ENCODE measurements at places on chromosomes 1 and 21. TPM values are rescaled to one million over a fixed set of nuclear protein-coding genes. Genes with fewer than 3 reads are reported as not detected.

Gene UBASH3A
- total RNA-seq = not detected

Gene HMCN1
- 20.2 TPM for total RNA-seq

DNA sequence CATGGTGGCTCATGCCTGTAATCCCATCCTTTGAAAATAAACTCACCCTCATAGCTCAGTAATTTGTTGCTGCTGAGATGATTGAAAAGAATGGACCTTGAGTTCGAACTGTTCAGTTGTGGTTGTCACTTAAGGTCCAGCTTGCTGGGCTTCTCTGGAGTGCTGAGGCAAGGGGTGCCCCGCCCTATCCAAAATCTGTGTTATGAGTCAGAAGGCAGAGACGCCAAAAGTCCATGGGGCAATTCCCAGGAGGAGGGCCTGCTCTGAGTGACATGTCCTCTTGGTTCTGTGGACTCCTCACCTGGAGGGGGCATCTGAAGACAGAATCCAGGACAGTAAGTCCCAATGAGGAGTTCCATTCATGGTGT lies 64.8 kb downstream of the MYOM3 start:
- peak; percentile 83 for DNase-seq

DNA sequence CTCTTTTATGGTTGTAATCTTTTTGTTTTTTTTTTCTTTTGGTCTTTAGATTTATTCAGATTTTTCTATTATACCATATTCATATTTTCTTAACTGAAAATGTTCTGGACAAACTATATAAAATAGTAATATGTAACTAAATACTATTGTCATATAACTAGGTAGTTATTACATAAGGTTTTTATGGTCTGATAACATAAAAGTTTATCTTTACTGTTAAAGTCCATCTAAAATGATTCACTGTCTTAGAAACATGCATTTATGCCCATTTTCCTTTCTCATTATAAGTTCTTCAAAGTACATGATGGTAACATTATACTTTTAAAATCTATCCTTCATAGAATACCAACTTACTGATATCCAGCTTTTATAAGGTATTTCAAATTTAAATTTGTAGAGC lies 29.1 kb downstream of the IARS2 start:
- DNase-seq = no peak

DNA sequence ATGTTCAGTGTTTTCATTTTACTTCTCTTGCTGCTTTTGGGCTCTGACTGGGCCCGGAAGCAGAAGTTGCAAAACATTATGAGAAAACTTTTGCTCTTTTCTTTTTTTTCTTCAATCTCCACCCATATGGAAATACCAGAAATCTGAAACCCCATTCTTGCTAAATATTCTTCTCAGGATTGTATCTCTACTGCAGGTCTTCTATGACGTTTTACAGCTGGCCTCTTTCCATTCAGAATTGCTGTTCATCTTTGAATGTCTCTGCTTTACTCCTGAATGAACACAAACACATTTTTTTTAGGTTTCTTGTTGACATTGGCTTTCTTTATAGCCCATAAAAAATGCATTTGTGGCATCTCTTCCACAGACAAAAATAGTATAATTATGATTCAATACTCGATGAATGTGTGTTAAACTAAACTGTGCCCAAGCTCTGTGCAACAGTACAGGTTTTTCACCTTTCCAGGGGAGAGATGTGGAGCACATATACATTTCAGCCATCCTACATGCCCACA lies 18.8 kb downstream of the PTPRC start:
- no peak for DNase-seq

Gene SH3D21
- total RNA-seq = 1.2 TPM

Gene HUNK
- 0.20 TPM for total RNA-seq

GRCh38 chr1:115060501-115060900 lies 28.8 kb downstream of the TSPAN2 start:
- no peak for DNase-seq

DNA sequence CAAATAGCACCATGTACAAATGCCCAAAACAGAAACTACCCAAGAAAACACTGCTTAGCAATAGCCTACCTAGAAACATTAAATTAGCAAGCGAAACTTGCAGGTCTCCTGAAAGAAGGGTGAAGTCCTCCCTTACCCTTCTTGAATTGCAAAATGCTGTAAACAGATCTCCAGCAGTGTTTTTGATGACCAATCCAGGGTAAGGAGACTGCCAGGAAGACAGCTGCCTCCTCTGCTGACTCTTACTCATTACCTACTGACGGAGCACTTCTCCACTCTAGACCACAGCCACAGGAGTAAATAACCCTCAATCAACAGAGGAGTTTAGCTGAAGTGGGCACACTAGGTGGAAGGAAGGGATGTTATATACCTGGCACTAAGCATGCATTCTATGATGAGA lies 32.2 kb upstream of the GADD45A start:
- no peak for DNase-seq

- DNase-seq = no peak
Measured at GRCh38 chr1:197783510-197783948, 8.2 kb upstream of the DENND1B start.

Gene GSTM1
- not detected for total RNA-seq

GRCh38 chr1:186761358-186761757 lies 67.4 kb upstream of the PLA2G4A start:
- no peak for DNase-seq

Gene PEAR1
- total RNA-seq = 7.9 TPM

- peak; percentile 83 for DNase-seq
Measured at GRCh38 chr1:198156745-198157240, at the start of gene NEK7. TSS of gene NEK7 (plus strand) at chr1:198156998. CDS start at chr1:198232581, 75,583 bp downstream.

DNA sequence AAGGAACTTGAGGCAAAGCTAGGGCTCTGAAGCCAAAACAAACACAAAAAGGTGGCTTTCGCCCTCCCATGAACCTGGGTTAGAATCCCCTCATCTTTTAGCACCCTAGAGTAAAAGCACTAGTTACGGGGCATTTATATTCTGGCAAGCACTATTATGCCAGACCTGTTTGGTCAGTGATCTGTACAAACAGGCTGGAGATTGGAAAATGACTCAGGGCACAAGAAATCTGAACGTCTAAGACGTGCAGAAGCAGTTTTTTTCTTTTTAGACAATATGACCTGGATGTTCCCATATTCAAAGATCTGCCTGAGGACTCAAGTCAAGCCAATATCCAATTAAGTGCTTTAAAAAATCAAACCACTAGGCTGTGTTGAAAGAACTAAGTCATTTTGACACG lies 3.0 kb downstream of the ZNF436 start:
- DNase-seq = no peak

DNA sequence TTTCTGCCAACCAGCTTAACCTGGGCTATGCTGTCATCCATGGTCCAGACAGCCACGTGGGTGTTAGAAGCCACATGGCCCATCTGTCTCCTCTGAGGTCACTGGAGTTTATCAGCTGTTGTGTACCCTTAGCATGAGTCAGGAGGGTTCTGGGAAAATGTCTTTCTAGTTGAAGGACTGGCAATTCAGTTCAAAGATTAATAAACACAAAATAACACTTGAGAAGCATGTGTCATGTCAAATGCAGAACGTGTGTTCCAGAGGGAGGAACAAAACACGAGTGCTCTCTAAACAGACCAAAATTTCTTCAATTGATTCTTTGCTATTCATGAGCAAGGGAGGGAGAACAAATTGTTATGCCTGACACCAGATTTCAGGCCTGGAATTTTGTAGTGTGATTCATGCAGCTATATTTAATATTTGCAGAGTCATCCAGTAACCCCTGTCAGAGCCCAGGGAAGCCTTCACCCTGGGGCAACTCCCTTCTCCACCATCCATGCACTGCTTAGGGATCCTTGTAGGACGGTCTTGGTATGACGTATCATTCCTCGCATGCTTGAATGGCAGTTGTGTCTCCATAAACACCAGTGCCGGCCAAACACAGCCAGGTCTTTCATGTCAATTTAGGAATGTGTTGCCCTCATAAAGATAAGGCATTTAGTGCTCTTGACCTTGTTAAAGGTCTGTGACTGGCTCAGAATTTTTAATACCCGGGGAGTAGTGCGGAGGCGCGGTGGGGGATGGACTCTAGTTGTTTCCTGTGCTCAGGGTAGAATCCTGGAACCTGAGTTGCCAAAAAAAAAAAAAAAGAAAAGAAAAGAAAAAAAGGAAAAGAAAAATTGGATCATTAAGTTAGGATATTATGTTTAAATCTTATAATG lies 27.7 kb upstream of the DYRK1A start:
- DNase-seq = peak; percentile 86

All from right atrium auricular region (tissue), 2 donors.